ENCODE measurements at places on chromosomes 4 and X.
A peak's percentile ranks its signal among the peaks of the same experiment; 100 is the strongest.

DNA sequence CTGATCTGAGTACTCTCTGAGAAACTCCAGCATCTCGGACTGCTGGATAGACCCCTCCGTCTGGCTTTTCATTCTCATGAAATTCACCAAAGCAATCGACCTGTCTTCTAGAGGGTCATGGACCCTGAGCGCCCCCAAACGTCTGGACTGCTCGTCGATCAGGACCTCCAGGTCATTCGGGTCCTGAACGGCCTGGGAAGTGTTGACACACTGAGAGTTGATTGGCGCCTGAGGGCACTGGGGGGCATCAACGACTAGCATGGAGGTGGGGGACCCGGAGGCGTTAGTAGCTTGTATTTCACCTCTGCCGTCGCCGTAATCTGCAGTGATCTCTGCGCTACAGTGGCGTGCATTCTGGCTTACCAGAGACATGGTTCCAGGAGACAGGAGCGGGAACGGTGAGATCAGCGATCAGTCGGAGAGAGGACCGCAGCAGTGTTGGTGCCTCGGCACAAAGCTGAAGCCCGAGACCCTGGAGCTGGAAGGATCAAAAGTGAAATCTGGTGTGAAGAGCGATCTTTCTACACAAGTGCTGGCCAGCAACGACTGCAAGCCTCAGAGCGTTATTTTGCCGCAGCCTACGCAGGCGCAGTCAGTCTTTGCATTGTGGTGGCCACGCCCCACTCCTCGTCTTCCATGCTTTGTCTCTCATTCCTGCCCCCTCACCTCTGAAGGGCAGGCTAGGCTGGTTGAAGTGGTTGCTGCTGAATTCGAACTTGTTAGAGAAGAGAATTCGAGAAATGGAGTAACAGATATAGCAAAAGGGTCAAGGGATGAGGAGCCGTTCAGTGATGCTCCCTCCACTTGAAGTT lies at the start of gene MAGEE2:
Gene MAGEE2 (minus strand): TSS at position 575 of the 812 bp plus-strand sequence. CDS start 203 bp downstream, at position 372.
- H3K4me1 ChIP-seq: no peaks in the 10 kb centered on the region
- H3K4me3 ChIP-seq: peak within 1 kb of the TSS; percentile 58
- H3K27me3 ChIP-seq: no peaks in the 10 kb centered on the region

- no peak overlapping the region for H3K4me3 ChIP-seq
- DNase-seq: no peak
- no peak overlapping the region for H3K27ac ChIP-seq
Observed at GRCh38 chr4:179307297-179308136, 1865.3 kb upstream of the AGA start.

DNA sequence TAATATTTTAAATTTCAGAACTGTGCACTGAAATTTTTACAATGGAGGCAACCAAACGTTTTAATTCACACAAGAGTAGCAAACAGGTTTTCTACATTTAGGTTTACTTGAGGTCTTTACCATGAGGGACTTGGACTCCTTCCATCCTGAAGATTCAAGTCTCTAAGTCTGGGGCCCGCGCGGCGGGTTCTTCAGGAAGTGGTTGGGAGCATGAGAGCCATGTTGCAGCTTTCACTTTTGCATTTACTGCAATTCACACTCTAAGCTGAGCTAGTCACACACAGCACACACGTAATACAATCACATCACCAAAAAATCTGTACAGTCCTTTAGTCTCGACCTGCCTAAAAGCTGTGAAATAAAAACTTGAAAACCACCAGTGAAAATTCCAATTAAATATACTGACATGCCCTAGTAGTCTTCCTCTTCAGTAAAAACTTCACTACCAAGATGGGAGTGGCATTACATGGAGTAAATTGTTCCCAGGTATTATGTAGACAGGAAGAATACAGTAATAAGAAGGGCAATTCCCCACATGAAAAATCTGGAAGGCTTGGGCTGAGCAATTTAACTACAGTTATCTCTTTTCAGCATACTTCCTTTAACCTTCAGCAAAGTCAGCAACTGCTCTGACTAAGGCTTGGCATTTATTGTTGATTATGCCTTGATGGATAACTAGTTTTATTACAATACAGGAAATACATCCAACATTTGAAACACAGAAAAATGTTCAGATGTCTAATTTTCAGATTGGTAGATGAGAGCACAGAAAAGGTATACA lies 571.1 kb upstream of the DIPK2B start:
- peak overlapping the region; percentile 77 for H3K27ac ChIP-seq
- H3K36me3 ChIP-seq: no peaks in the 10 kb centered on the region
- H3K4me1 ChIP-seq: peaks cover 11% of the 10 kb centered on the region
- H3K4me3 ChIP-seq: peak overlapping the region; percentile 61
- DNase-seq: peak; percentile 25

GRCh38 chr4:168723569-168723968 lies 226.7 kb downstream of the PALLD start:
- H3K36me3 ChIP-seq: no peaks in the 10 kb centered on the region
- no peaks in the 10 kb centered on the region for H3K27me3 ChIP-seq
- DNase-seq: no peak

DNA sequence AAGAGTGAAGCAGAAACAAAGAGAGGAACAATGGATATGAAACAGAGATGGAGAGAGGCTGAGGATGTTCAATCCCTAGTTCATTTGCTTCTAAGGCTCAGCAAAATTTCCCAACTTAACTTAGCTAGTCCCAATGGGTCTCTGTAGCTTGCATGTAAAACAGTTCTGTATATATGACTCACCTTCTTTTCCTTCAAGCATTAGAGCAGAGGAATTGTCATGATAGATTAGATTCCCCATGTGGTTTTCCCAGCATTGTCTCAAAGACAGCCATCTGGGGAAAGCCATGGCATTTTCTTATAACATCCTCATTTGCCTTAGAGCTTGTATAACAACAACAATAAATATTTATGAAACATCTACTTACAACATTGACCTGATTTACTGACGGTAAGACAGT lies 93.9 kb upstream of the GATB start:
- no peak overlapping the region for H3K4me3 ChIP-seq
- no peak overlapping the region for H3K27ac ChIP-seq
- H3K27me3 ChIP-seq: no peaks in the 10 kb centered on the region
- no peaks in the 10 kb centered on the region for H3K36me3 ChIP-seq

GRCh38 chr4:153705743-153706468 lies 21.8 kb downstream of the TLR2 start:
- peaks cover 8% of the 10 kb centered on the region for H3K27me3 ChIP-seq
- no peak overlapping the region for H3K4me3 ChIP-seq
- no peak for DNase-seq
- H3K27ac ChIP-seq: no peak overlapping the region
- no peaks in the 10 kb centered on the region for H3K4me1 ChIP-seq

DNA sequence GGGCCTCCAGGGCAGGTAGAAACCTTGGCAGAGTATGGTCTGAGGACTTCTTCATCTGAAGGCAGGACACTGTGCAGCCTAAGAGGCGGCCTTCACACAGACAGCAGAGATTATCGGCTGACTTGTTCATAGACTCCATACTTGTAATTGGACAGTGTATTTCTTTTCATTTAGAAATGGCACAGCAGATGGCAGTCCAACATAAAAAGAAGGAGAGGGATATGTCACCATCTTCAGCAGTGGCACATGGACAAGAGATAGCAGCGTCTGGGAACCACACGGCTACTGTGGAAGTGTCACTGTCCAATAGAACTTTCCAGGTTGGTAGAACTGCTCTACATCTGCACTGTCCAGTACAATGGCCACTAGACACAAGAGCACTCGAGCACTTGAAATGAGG lies 21.7 kb upstream of the GEMIN8 start:
- H3K27ac ChIP-seq: no peak overlapping the region
- peaks cover 4% of the 10 kb centered on the region for H3K27me3 ChIP-seq
- no peaks in the 10 kb centered on the region for H3K4me1 ChIP-seq
- no peak for DNase-seq

- peaks cover 25% of the 10 kb centered on the region for H3K27me3 ChIP-seq
- H3K36me3 ChIP-seq: no peaks in the 10 kb centered on the region
- peak overlapping the region; percentile 57 for H3K4me3 ChIP-seq
- DNase-seq: no peak
- peaks cover 9% of the 10 kb centered on the region for H3K4me1 ChIP-seq
- H3K27ac ChIP-seq: no peak overlapping the region
Observed at GRCh38 chrX:19515615-19516105, 352 bp upstream of the MAP3K15 start.
